Esophagus muscularis mucosa (tissue), 4 donors: ENCODE measurements at places on chromosomes 5 and 9. TPM values are rescaled to one million over a fixed set of nuclear protein-coding genes. Genes with fewer than 3 reads are reported as not detected.

- DNase-seq: peak; percentile 24
Observed at GRCh38 chr9:97508852-97509251, 7.4 kb downstream of the TMOD1 start.

DNA sequence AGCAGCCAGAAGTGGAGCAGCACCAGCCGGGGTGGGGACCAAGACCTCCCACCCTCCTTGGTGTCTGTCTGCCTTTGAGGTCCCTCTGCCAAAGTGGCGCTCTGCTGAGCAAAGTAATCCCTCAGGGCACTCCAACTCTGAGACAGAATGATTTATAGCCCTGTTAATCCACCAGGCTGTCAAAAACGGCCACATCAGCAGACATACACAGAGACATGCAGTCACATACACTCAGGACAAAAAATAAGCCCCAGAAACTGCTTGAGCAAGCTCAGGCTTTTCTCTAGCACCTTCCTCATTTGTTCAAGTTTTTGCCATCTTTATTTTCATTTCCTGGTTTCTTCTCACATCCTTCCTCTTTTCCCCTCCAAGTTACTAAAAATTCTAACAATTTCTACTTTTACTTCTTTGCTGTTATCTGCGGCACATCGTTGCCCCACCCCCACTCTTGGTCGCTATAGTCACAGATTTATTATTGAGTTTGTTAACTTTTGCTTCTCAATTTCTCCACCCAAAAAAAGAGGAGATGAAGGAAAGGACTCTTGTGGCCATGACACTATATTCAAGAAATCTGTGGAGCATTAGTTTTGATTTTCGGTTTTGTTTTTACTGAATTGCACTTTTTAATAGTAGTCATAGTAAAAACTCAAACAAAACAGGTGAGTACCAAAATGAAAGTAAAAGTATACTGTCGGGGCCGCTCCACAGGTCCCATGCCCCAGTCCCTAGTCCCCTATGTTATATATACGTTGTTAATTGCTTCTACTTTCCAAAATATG lies 17.4 kb upstream of the ADRB2 start:
- no peak for DNase-seq

- DNase-seq: no peak
Observed at GRCh38 chr5:1934056-1934394, 51.3 kb upstream of the IRX4 start.

The COL23A1 gene
- total RNA-seq: 0.83 TPM

DNA sequence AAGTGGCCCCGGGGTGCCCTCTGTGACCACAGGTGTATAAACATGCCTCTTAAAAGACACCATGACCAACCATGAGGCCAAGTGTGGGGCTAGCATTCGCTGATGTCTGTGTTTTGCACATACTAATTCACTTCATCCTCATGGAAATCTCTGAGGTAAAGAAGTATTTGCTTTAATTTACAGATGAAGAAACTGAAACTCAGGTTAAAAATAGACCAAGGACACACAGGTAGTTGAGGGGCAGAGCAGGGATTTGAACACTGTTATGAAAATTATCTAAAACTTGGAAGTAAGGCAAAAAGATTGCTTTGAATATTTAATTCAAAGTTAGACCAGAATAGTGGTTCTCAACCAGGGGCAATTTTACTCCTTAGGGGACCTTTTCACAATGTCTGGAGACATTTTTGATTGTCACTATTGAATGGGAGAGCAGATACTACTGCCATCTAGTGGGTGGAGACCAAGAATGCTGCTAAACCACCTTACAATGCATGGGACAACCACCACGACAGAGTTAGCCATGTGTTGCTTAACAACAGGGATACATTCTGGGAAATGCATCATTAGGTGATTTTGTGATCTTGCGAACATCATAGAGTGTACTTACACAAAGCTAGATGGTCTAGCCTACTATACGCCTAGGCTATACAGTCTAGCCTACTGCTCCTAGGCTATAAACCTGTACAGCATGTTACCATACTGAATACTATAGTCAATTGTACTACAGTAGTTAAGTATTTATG lies 8.0 kb upstream of the FXN start:
- no peak for DNase-seq

DNA sequence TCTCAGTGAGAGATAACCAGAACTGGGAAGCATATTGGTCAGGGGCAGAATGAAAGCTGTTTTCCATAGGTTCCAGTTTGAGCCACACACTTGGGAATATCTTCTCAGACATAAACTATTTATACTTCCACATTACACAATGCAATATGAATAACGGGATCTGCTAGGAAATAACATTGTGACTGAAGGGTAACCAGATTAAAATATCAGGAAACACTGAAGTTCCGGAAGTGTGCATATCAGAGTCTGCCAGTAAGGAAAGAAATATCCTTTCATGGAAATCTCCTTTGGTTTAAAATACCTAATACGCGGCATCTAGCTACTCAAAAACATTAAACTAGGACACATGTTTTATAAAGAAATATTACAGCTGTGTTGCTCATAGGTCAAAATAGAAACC lies 56.3 kb downstream of the ST8SIA4 start:
- no peak for DNase-seq

GRCh38 chr9:16870596-16871335 lies at the start of gene BNC2:
TSS of gene BNC2 (minus strand) at chr9:16870670. CDS start at chr9:16870648, 22 bp downstream.
- no peak for DNase-seq

GRCh38 chr5:174723979-174724483 lies 351 bp upstream of the MSX2 start:
- no peak for DNase-seq
